NCI-H1436 treated with DMSO at 0.1 percent for 48 hours (cell line): ENCODE measurements at places on chromosomes 12 and 14.

GRCh38 chr14:73576391-73576790 is 7.4 kb downstream of the ACOT2 start:
- DNase-seq = no peak

DNA sequence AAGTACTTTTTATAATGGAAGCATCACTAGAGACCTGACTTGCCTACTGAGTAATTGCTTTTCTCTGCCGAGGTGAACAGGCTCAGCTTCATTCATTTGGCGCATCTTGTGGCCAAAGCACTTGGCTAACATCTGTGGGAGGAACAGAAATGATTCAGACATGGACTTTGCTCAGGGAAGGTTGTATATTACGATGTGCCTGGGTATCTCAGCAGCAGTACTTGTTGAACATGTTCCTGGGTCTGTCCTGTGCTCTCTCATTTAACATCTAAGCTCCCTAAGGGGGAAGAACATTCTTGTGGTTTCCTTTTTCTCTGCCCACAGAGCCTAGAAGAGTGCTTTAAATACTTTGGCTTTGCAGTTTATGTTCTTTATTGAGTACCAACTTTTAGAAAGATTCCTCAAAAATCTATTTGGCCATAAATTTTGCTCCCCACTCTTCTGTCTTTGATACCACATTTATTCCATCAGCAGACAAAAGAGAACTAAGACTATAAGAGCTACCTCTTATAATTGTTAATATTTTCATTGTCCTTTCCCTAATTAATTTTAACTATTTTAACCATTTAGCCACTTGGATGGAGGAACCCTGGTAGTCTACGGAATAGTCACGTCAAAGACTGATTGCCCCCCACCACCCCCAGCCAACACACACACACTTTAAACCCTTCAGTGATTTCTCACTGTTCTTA is 101.2 kb upstream of the EGLN3 start:
- DNase-seq = no peak

DNA sequence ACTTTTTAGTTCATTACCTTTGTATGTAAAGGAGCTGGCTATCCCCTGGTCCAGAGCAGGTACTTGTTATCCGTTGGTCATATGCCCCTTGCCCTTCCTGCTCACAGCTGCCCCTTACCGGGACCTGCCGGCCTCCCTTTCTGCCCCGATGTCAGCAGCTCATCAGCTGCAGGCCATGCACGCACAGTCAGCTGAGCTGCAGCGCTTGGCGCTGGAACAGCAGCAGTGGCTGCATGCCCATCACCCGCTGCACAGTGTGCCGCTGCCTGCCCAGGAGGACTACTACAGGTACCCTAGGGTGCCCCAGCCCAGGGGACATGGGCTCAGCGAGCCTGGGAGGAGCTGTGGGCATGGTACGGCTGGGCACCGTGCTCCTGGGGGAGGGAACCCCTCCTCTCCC is 2.3 kb upstream of the RNU7-1 start:
- no peak for DNase-seq

- no peak for DNase-seq
Measured at GRCh38 chr12:125100551-125101434, 35.6 kb downstream of the AACS start.

DNA sequence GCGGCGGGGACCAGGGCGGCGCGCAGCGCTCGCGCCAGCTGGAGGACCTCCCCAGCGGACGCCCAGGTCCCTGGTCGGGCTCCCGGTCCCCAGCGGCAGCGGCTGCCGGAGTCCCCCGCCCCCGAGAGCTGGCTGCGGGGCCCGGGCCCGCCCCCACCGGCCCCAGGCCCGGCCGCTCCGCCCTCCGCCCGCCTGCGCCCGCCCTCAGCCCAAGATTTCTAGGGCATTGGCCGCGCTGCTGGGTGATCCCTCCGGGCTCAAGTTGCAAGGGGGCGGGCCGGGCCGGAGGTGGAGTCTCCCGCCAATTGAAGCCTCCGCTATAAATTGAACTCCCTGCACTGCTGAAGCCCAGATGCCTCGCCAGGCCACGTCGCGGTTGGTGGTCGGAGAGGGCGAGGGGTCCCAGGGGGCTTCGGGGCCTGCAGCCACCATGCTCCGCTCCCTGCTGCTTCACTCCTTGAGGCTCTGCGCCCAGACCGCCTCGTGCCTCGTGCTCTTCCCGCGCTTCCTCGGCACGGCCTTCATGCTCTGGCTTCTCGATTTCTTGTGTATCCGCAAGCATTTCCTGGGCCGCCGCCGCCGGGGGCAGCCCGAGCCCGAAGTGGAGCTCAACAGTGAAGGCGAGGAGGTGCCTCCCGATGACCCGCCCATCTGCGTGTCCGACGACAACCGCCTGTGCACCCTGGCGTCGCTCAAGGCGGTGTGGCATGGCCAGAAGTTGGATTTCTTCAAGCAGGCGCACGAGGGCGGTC is at the start of gene DIO3:
Gene DIO3 (plus strand): TSS at position 351 of the 752 bp plus-strand sequence.
- no peak for DNase-seq

DNA sequence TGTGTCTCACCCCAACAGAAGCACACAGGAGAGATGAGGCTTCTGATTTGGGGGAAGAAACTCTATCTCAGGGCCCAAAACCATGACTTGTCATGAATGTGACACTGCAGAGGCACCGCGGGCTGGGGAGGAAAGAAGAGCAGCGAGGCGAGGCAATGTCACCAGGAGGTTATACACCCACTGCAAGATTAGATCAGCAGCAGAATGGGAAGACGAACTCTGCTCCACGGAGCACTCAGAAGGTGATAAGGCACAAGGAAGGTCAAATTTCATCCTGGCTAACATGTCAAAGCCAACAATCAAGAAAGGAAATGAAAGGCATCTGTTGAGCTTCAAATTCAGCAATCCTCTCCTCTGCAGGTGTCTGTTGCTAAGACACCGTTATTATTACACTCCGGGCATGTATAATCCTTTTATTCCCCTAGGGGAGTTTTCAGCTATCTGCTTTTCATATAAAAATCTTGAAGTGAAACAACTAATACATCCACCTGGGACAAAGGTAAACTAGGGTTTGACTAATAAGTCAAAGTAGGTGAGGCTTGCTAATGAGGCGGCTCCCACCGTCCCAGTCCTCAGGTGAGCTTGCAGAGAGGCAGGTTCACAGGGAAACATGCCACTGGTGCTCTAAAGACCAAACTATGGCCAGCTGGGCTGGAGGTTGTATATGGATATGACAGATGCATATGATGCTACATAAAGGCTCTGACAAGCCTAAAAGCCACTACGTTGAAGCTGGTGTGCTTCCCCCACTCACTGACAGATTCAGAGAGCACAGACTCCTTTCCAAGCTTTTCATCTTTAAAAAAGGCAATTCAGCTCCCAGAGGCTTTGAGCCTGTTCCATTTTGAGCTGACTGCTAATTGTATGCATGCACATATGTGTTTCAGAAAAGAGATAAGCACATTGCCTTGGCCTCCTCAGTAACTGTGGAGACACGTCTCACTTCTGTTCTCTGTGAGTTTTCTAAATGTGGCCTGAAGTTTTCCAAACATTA is 221.2 kb downstream of the NELL2 start:
- peak; percentile 46 for DNase-seq

GRCh38 chr14:71411738-71412137 is 504.5 kb downstream of the PCNX1 start:
- DNase-seq = no peak

DNA sequence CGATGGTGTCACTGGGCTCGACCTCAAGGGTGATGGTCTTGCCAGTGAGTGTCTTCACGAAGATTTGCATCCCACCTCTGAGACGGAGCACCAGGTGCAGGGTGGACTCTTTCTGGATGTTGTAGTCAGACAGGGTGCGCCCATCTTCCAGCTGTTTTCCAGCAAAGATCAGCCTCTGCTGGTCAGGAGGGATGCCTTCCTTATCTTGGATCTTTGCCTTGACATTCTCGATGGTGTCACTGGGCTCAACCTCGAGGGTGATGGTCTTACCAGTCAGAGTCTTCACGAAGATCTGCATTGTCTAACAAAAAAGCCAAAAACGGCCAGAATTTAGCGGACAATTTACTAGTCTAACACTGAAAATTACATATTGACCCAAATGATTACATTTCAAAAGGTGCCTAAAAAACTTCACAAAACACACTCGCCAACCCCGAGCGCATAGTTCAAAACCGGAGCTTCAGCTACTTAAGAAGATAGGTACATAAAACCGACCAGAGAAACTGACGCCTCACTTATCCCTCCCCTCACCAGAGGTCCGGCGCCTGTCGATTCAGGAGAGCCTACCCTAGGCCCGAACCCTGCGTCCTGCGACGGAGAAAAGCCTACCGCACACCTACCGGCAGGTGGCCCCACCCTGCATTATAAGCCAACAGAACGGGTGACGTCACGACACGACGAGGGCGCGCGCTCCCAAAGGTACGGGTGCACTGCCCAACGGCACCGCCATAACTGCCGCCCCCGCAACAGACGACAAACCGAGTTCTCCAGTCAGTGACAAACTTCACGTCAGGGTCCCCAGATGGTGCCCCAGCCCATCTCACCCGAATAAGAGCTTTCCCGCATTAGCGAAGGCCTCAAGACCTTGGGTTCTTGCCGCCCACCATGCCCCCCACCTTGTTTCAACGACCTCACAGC is 717 bp downstream of the UBC start:
- DNase-seq = no peak

DNA sequence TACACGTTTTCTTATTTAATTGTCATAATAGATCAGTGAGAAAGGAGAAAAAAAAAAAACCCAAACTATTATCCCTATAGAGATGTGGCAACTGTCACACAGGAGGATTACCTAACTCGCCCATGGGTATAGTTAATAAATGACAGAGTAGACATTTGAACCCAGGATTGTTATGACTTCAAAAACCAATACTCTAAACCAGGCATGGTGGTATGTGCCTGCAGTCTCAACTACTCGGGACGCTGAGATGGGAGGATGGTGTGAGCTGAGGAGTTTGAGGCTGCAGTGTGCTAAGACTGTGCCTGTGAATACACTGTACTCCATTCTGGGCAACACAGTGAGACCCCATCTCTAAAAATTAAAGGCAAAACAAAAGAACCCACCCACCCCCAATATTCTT is 114.5 kb downstream of the DENND5B start:
- no peak for DNase-seq

DNA sequence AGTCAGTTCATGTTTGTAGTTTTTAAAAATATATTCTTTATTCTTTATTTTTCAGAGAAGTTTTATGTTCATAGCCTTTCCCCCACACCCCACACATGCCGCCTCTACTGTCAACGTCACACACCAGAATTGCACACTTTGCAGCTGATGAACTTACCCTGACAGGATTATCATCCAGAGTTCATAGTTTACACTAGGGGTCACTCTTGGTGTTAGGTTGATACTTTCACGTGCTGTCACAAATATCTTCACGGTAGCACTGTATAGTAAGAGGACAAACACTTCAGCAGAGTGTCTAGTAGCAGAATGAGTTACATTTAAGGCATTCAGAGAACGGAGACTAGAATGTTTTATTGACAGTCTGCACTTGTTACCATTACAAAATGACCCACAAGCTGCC is 5.1 kb downstream of the DPPA3 start:
- DNase-seq = no peak

DNA sequence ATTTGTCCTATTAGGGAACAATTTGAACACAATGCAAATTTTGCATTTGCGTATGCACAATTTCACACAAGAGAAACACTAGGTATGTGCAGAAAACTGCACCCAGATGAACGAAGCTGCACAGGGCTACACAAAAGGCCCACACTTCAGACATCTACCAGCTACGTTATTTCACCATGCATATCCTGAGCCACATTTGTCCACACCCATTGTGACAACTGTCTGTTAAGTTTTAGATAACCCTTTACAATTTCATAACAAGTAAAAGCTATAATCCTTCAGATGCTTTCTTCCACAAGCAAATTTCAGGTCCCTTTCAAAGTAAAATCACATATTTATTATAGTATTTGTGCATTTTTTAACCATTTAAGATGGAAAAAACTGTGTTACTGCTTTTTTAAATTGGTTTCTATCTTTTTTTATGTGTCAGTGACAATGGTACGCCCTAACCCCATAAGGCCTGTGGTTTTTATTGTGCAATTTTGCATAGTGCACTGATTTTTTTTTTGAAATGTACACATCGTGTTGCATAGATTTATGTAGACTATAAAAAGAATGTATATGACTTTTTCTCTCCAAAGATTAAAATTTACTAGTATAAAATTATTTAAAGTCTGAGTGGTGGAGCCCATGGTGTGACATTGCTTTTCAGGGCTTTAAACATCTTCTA is 87.8 kb upstream of the BTG1 start:
- no peak for DNase-seq

- DNase-seq = peak; percentile 58
Measured at GRCh38 chr12:108691998-108692808, 39.1 kb downstream of the CORO1C start.

DNA sequence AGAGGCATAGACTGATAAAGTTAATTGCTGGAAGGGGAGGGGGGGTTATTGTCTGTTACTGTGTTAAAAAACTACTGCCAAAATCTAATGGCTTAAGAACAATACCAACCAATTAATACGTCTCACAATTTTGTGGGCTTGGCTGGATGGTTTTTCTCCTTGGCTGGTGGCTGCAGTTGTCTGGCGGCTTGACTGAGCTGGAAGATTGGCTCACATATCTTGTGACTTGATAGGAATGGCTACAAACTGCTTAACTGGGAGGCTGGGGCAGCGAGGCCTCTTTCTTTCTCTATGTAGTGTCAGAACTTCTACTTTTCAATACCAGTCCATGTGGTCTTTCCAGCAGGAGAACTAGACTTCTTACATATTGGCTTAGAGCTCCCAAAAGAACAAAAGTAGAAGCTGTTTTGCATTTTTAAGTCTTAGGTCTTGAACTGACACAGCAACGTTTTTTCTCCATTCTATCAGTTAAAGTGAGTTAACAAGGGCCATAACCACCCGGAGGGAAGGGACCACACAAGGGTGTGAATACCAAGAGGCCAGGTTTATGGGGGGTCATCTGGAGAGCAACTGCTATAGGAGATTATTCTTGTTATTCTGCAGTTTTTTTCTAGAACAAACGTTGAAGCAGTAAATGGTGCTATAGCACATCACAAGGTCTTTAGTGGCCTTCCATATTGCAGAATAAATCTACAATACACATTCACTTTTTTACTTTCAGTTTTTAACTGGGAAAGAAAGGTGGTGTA is 46.9 kb downstream of the ZDHHC17 start:
- no peak for DNase-seq

- DNase-seq = no peak
Measured at GRCh38 chr12:82839796-82840195, 153.1 kb downstream of the TMTC2 start.

- DNase-seq = no peak
Measured at GRCh38 chr12:79557690-79558315, 133.0 kb downstream of the PAWR start.

GRCh38 chr14:71523630-71524319 is 408.5 kb upstream of the RGS6 start:
- DNase-seq = no peak

DNA sequence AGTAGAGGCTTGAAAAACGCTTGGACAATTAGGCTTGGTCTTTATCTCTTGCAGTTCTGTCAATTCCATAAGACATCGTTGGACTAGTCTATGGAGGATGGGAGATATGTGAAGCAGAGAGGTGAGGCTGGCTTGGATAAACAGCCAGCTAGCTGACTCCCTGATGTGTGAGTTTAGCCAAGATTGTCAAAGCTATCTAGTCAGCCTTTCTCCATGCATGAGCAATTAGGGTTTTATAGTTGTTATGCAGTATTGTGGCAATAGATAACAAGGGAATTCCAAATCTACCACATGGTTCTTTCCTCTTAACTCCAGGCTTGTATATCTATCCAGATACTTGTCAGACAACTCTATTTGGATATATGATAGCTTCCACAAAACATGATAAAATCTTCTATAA is 153.6 kb upstream of the NRXN3 start:
- DNase-seq = no peak

- no peak for DNase-seq
Measured at GRCh38 chr12:24921251-24922038, 27.5 kb downstream of the BCAT1 start.

GRCh38 chr12:31915446-31915845 is 43.8 kb upstream of the RESF1 start:
- DNase-seq = no peak
